NCI-H2029 treated with DMSO at 0.1 percent for 48 hours (cell line): ENCODE measurements at places on chromosomes 12 and 14.

DNA sequence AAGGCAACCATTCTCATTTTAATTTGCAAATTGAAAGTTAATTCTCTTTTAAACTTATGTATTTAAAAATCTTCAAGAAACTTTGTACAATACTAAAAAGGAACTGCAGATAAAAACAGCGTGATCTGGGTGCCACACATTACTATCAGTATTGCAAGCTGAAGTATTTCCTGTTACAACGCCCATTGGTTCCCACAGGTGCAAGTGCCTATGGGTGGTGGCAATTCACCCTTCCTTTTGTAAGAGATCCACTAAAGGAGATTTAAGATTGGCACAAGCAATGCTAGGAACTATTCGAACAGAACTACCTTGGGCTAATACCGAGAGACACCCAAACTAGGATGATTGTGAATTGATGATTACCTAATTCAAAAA lies 13.2 kb downstream of the TAOK3 start:
- no peak for DNase-seq

- DNase-seq = no peak
Observed at GRCh38 chr14:76776428-76777251, 15.4 kb downstream of the VASH1 start.

DNA sequence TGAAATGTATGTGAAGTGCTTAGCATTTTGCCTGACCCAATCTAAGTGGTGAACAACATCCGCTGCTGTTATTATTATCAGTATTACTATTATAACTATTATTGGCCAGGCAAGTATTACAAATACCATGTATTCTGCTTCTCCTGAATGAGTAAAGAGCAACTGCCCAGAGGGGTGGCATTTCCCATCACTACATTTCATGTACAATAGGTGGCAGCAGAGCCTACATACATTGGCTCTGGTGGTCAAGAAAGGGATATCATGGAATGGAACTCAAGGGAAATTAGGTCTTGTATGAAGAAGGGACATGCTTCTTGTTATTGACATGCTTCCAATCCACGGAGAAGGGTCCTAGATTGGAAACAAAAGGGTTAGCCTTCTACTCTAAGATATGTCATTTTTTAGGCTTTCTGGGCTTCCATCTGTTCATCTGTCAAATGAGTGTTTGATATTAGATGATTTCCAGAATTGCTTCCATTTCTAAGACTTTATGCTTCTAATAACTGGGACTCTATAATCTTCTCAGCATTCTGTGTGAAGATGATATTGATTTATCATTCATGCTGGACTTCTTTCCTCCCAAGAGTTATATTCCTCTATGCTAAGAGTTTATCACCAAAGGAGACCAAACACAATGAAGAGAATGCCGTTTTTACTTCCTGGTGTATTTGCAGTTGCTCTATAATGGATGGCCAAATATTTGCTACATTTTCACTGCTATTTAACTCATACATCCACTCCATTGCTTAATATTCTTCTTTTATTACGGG lies 239.1 kb downstream of the SSPN start:
- DNase-seq = peak; percentile 30

GRCh38 chr14:96256407-96256806 lies 397 bp downstream of the BDKRB1 start:
- DNase-seq = no peak

DNA sequence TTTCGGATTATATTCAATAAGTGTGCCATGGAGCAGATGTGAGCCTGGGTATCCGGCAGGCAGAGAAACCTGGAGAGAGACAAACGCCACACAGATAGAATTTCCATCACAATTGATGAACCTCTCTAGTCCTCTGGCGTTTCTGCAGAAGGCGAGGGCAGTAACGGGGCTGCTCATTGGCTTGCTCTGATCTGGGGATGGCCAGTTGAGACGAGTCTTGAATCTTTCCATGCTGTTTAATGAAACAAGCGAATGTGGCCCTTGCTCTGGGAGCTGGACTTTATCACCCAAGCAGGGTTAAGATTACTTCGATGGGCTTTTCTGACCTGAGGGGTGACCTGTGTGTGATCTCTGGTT lies 42.4 kb upstream of the CLMN start:
- no peak for DNase-seq

- DNase-seq = peak; percentile 22
Observed at GRCh38 chr12:92139634-92140150, 6.0 kb downstream of the BTG1 start.

DNA sequence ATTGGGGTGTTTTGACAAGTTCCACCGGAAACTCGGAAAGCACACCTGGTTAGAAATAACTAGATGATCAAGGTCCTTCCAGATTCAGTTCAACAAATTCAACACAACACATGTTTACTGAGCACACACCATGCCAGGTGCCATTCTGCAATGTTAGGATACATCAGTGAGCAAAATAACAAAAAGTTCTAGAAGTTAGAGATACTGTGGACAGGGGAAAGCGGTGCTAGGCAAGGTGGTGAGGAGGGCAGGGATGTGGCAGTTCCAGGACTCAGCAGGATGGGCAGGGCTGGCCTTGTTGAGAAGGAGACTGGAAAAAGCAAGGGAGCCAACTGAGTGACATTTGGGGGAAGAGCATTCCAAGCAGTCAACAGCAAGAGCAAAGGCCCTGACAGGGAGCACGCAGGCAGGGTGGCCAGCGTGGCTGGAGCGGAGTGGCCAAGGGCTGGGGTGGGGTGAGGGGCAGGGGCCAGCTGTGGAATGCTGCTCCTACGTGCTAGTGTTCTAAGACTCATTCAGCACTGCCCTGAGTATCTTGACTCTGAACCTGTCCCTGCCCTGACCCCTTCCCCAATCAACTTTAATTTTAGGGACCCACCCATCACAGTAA lies 19.4 kb upstream of the FAIM2 start:
- DNase-seq = no peak

DNA sequence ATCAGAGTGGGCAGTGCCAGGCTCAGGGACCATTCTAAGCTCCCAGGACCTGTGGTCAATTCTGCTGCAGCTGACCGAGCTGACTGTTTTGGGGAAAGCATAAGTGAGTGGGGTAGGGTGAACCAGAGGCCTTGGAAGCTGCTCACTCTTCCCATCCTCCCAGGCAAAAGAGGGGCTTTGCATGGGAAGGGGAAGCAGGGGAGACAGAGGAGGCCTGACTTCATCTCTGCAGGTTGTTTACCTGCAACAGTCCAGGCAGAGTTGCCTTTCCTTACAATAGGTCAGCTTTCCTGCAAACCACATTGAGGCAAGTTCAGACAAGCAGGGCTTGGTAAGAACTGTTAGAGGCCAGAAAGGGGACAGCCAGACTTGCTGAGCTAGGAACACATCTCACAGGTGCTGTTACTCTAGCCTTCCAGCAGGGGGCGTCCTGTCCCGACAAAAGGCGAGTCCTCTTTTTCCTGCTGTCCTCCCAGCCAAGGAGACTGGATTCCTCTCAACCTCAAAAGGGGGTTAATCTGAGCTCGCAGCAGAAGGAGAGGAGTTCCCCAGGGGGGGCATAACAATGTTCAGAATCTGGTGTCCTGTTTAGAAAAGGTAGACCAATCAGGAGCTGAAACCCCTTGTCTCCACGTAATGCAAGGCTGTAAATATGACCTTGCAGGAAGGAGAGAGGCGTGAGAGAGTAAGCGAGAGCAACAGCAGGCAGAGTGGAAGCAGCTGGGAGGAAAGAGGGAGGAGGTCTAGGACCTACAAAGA lies 4.3 kb upstream of the DHRS2 start:
- DNase-seq = peak; percentile 5

DNA sequence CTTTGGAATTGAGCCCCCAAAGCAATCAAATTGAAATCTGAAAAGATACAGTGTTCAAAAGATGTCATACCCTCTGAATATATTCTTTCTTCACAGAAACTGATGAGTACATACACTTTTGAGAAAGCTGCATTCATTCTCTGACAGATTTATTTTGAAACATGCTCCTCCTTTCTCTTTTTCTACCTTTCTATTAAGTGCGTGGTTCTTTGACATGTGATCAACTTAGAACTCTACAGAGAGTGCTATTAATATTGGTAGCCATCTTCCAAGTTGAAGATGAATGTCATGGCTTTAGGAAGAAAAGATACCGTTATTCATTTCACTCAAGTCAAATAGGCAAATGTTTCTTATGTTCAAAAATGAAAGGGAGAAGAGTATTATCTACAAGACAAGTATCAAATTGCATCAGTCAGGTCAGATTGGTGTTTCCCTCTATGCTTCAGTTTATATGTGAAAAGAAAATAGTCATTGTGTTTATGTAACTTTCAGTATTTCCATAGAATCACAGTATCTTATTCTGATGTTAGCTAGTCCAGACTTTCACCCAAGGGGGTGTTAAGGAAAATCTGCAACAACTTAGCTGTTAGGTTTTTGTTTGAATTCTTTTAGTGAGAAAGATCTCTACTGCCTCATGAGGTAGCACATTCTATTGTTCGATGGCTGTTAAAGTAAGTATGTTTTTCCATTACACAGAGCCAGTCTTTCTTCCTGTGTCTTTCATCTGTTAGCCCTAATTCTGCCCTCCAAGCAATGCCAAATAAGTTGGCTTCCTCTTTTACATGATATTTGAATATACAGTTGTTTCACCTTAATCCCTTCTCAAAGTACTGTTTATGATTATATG lies 55.4 kb upstream of the GARIN2 start:
- DNase-seq = no peak

GRCh38 chr12:33639975-33640374 lies 200.4 kb upstream of the SYT10 start:
- DNase-seq = no peak

GRCh38 chr12:20213723-20214625 lies 154.4 kb upstream of the PDE3A start:
- peak; percentile 69 for DNase-seq

DNA sequence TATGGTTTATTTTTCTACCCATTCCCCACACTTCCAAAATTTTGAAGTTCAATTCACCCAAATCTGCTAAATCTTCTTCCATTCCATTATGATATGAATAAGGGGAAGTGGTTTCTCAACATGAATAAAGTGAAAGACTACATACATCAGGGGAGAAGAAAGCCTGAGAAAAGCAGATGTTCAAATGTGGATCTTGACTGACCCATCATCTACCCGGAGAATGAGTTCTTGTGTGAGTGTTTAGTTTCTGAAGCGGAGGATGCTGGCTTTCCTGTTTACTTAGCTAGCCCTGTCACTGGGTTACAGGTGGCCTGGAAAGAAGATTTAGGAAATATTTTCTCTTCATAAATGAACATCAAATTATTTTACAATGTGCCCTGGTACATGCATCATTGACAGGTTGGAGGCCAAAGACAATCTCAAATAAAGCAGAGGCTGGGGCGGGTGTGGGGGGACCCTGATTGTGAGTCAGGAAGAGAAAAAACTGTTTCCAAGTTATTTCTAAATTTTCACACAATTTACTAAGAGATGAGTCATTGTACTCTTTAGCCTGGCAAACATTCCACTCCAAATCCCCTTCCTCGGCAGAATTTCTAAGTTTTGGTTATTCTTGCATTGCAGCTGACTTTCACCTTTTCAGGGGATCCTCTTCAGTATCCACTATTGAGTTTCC lies 135.6 kb downstream of the SLC25A21 start:
- no peak for DNase-seq

DNA sequence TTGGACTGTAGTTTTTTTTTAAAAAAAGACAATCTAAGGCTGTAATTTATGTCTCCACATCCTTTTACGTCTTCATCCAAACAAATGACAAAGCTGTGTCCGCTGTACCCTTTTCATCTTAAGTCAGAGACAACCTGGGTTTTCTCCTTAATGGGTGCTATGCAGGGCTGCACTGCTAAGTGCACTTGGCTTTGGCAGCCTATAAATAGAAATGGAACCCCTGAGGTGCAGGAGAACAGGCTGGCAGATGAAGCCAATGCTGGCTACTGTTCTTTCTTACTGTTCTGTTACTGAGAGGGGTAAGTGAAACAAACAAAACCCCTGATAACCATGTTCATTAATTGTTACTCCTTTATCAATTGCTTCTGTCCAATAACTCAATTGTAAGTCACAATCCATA lies 47.1 kb upstream of the KICS2 start:
- DNase-seq = no peak

GRCh38 chr14:34539407-34540180 lies at the start of gene EAPP:
Gene EAPP (minus strand): TSS chr14:34539701. CDS start chr14:34539628, 73 bp downstream.
- DNase-seq = no peak

DNA sequence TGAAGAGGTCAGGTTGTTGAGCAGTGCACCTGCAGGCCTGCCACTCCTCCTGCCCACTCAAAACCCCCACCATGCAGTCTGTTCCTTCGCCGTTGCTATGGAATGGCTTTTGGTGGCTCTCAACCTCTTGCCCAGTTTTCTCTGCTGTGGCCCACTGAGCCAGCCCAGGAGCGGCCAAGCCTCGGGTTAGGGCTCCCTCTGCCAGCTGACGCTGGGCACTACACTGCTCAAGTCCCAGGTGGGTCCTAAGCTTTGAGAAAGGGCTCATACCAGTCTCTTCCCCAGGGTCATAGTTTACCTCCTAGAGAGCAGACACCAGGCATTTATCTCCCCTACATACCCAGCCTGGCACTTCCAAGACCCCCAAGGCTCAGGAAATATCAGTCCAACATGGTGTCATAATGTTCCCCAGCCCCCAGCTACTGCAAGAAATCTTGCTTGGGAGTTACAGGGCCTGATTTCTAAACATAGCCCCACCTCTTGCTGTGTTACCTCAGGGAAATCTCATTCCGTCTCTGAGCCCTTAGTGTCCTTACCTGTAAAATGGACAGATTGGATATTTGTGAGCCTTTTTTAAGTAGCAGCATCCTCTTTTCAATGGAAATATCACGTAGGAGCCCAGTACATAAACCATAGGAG lies 59.4 kb downstream of the TSPAN11 start:
- peak; percentile 68 for DNase-seq

DNA sequence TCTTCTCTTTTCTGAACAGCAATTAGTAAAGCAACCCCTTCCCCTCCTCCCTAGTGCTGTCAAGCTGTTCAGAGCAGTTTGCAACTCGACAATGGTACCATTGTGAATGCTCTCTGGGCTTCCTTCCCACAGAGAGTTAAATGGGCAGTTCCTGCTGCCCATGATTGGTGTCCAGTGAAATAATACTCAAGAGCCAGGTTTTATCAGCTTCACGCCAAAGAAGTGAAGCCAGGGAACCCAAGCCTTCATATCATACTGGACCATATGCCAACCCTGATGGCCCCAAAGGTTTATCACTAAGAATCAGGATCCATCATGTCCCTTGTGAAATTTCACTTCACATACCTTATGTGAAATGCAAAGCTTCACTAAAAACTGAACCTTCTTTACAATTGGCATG lies 24.7 kb downstream of the INSM2 start:
- no peak for DNase-seq

GRCh38 chr12:57381693-57382220 lies 49.1 kb downstream of the R3HDM2 start:
- no peak for DNase-seq

- DNase-seq = no peak
Observed at GRCh38 chr14:60643141-60643462, 6.2 kb downstream of the SIX1 start.
